Activated T-cell treated with anti-CD3 and anti-CD28 coated beads, Interleukin-2, amount 50 U/mL, for 48 hours (primary cell): ENCODE measurements at places on chromosomes 1 and 21.

DNA sequence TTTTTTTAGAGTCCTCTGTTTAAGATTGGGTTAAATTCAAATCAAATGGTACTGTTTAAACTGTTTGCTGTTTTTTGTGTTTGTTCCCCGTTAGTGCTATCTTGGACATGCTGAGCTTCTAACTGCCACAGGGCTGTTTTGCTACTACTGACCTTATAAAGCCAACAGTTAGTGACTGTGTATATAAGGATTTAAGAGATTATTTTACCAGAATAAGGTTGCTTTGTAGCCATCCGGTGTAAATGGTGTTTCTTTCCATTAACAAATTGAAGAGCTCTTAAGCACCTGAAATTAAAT is 37.0 kb downstream of the ZNF281 start:
- DNase-seq = no peak

DNA sequence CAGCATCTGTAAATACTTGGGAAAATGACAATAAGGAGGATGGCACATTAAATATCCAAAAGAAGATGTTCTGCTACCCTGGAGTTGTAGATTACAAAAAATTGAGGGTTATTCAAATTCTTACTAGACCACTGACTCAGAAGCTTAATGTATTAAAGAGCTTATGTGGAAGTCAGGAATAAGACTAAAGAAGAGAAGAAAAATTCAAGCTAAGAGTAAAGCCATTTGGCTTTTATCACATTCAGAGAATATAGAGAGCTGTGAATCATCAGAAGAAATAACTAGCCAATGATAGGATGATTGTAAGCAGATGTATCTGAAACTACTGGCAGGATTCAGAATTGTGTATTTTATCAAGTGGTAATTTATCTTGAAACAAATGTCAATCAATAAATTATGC is 237.0 kb downstream of the TBX15 start:
- no peak for DNase-seq

DNA sequence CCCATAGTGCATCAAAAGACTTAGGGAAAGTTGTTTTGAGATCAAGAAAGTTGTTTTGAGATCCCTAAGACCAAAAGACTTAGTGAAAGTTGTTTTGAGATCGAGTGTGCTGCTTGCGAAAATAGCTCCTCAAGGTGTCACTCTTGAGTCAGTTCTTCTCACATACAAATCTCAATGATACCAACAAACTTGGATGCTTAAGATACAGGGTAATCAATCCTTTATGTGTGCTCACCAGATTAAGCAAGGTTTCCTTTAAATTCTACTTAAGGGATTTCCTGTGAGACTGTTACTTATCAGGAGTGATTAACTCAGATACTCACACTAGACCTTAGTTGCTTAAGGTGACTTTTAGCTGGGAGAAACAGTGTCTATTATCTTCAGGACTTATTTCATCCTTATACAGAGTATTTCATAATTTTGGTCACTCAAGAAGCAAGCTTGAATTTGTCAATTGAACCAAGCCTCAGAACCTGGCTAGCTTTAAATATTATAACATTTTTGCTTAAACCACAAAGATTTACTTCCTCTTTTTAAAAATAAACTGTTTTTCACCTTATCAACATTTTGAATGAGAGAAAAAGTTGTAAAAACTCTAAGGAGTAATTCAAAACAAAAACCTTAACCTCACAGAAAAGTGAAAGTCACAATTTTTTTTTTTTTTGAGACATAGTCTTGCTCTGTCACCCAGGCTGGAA is 8.0 kb upstream of the RLF start:
- no peak for DNase-seq

DNA sequence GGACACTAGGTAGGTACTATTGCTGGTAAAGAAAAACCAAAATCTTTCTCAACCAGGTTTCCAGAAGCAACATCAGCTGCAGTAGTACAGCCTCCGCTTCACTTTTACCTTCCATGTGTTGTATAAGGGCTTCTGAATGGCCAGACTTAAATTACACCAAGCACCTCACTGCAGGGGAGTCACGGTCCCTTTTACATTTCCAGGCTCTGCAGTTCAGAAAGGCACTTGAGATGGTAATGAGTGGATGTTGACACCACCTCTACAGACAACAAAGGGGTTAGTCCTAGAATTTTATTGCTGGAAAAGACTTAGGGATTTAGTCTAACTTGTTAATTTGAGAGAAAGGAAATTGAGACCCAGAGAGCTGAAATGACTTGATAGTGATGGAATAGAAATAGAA is 12.0 kb upstream of the DUSP12 start:
- no peak for DNase-seq

DNA sequence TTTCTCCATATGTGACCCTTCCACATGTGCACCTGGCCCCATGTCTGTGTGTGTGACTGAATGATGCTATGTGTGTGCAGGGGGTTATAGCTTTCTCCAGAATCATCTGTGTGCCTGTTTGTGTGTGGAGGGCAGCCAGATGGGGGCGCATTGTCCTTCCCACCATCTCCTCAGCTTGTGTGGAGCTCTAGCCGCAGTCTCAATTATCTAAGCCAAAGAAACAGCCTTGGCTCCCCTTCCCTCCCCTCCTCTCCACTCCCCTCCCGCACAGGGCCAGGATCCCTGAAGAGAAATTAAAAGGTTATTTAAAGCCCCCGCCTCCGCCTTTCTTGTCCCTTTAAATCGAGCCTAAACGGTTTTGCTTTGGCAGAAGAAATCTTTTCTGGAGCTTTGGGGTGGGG is 1.8 kb upstream of the DMBX1 start:
- no peak for DNase-seq

GRCh38 chr1:24966724-24967346 is 36.8 kb upstream of the RUNX3 start:
- peak; percentile 91 for DNase-seq

DNA sequence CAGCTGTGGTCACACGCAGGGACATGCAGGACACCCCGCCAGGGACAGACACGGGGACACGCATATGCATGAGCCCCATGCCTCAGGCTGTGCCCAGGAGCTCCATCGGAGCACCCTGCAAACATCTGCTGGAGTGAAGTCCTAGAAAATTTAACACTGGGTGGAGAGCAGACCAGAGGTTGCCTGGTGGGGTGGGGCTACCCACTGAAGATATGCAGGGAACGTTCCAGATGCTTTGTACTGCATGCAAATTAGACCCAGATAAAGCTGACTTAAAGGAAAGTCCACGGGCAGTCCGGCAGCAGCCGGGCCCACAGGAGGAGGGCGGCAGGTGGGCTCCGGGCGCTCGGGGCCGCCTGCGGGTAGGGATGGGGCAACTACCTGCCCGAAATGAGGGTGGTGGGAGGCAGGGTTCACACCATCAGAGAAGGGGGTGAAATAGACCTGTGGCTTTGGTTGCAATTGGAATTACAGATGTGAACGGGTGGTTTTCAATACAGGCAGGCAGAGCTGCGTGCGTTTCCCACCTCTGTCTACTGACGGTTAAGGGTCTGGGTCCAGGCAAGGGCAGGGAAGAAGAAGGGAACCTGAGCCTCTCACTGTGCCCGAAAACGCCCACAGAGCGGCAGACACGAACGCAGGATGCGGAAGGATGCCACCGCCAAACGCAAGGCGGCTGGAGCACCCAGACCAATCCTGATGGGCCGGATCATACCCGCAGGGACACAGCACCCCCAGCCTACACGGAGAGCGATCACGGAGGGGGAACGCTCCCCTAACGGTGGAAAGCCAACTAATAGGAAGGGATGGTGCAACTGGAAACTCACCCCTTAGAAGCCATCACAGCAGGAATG is 21.0 kb downstream of the CFAP74 start:
- DNase-seq = no peak

- no peak for DNase-seq
Measured at GRCh38 chr1:42177541-42177981, 13.0 kb upstream of the GUCA2A start.

DNA sequence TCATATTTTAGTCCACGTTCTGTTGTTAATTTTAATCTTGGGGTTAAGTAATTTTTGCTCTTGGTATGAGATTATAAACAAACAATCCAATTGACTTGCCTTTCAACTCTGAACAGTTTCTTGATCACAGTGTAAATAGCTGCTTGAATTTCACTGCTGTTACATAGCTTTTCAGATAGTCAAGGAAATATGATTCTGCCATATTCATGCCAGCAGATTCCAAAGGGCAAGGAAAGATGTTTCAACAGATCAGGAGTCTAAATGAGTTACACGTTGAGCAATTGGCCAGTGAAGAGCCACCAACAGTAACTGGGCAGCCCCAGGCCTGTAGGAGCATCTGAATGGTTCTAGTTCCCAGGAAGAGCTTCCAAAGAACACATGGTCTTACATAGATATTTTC is 93.6 kb downstream of the LEPR start:
- no peak for DNase-seq

- no peak for DNase-seq
Measured at GRCh38 chr1:236795757-236796667, 920 bp downstream of the MTR start.
